ENCODE measurements at places on chromosomes 6 and 20.

GRCh38 chr6:17200395-17200794, 80.8 kb upstream of the RBM24 start:
- no peak for DNase-seq

DNA sequence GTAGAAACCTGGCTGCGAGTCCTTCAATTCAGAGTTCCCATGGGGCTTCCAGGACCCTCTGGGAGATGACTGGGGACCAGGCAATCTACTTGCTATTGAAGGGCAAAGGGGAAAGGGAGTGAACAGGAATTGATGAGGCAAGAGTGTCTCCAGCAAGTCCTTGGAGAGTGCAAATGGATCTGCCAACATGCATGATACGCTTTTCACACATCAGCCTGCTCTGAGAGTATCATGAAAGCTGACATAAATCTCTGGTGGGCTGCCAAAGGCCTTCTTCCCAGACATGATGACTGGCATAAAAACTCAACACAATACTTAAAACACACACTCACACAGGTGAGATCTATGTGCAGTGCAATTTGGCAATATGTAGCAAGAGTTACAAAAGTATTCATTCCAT, 759.1 kb downstream of the PTPRT start:
- DNase-seq, result no peak

GRCh38 chr6:12916006-12916405, 199.4 kb downstream of the PHACTR1 start:
- DNase-seq, result no peak

- DNase-seq, result no peak
These were observed 195.9 kb downstream of the TENT5A start for GRCh38 chr6:81556551-81556950.

DNA sequence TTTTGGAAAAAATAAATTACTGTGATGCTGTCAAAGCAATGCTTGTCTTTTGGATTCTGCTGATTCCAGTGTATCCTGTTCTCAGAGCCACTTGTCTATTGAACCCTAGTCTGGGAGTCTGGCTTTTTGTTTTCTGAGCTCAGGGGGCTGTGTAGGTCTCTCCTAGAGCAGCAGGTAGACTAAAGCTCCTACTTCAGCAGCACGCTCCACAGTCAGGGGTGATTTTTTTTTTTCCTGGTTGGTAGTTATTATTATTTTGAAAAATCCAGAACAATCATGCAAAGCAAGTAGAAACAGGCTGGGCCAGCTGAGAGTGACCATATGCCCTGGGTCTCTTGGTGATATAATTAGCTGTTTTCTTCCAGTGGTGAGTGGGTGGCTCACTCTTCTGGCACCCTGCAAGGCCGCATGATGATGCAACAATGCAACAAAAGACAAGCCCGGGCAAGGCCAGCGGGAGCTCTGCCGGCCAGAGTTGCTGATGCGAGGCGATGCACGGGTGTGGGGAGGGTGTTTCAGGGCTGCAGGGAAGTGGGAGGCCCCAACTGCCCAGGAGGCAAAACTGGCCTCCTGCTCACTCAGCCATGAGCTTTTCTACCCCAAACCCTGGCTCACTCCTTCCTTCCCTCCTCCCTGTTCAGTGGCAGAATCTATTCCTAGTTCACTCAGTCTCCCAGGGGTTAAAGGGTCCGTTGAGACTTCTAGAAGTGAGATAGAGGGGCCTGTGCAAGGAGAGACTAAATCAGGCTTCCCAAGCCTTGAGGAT, 11.5 kb upstream of the CDKN1A start:
- peak; percentile 67 for DNase-seq

GRCh38 chr6:110874880-110875547, 429 bp downstream of the AMD1 start:
- no peak for DNase-seq

DNA sequence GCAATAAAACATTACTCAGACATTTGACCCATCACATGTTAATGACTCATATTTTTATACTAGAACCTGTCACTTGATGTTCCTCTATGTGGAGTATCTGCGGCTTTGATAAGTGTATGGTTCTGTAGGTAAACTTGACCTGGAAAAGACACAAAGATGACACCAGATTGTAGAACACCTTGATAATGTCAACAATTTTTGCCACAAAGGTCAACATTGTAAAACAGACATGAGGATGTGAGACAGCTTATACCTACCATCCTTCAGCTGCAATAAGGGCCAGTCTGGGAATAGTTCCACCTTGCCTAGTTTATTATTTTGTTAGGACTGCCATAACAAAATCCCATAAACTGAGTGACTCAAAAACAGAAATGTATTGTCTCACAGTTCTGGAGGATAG, 202.4 kb downstream of the LMBRD1 start:
- no peak for DNase-seq

DNA sequence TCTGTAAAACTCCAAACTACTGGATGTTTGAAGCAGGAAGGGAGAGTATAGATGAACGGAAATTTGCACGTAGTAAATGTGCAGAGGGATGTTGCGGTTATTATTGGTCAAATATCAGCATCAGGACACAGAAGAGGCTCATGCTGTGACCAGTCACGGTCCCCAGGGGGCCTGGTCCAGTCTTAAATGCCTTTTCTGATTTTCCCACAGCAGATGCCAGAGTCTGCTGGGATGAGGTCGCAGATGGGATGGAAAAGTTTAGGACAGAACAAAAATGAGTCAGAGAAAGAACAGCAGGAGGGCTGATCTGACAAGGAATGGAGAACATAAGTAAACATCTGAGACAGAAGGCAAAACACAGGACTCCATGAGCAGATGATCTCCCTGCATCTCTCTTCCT, 11.7 kb upstream of the SIRPG start:
- DNase-seq, result no peak

- no peak for DNase-seq
These were observed 2.5 kb downstream of the BTN1A1 start for GRCh38 chr6:26502626-26503025.

GRCh38 chr6:115932481-115932880, 128.2 kb downstream of the FRK start:
- no peak for DNase-seq

DNA sequence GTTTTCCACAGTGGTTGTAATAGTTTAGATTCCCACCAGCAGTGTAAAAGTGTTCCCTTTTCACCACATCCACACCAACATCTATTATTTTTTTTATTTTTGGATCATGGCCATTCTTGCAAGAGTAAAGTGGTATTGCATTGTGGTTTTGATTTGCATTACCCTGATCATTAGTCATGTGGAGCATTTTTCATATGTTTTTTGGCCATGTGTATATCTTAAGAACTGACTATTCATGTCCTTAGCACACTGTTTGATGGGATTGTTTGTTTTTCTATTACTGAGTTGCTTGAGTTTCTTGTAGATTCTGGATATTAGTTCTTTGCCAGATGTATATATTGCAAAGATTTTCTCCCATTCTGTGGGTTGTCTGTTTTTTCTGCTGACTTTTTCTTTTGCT, 820.1 kb downstream of the TENT5A start:
- DNase-seq, result peak; percentile 12

DNA sequence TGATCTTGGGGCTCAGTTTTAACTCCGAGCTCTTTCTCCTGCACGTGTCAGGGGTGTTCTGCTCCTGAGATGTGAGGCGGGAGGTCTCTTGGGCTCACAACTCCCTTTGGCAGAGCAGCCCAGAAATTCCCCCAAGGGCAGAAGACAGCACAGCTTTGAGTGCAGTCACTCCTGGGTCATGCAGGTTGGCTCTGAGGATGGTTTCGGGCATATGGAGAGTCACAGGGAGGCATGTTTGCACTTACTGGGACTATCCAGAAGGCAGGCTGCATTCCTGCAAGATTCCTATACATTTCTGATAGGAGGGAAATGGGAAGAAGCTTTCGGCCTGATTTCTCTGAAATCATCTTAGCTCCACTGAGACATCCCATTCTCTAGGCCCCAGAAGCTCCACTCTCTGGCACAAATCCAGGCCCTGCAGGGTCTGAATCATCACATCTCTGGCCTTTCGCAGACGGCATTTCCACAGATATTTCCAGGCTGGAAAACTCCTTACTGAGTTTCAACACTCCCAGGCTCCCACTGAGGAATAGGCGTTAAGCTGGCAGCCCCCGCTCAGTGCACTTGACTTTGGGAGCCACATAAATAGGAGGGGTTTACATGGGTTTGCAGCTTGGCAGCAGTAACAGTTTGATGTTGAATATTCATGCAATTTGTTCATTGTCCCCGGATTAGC, 39.7 kb downstream of the AGPAT4 start:
- DNase-seq, result peak; percentile 75

DNA sequence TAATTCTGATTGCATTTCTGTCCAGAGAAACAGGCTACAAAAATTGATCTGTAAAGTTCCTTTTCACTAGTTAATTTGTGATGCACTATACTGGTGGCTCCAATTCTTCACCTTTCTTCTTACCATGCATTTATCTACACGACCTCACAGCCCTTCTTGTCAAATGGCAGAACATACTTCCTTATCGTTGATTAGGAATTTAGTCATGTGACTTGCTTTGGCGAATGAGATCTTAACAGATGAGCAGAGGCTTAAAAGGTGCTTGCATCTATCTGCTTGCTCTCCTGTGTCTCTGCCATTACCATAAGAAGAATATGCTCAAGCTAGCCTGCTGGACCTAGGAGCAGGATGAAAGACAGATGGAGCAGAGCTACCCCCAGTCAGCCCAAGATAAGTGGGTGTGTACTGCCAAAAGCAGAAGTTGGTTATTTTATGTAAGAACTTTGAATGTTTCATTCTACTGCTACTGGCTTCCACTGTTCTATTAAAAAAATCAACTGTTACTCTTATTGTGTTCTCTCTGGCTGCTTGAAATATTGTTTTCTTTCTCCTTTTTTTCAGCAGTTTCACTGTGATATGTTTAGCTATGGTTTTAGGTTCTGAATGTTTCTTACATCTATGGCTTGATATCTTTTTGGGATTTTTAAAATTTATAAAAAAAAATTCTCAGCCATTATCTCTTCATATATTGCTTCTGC, 40.2 kb upstream of the RBM24 start:
- DNase-seq, result no peak

GRCh38 chr6:110137924-110138887, 41.3 kb downstream of the WASF1 start:
- no peak for DNase-seq

GRCh38 chr20:46270977-46271744, 37.1 kb downstream of the CDH22 start:
- no peak for DNase-seq

GRCh38 chr20:32967961-32968457, 36.2 kb downstream of the SUN5 start:
- DNase-seq, result no peak

- DNase-seq, result no peak
These were observed 94.4 kb downstream of the MKKS start for GRCh38 chr20:10339609-10340008.

- DNase-seq, result no peak
These were observed 154.9 kb downstream of the FARS2 start for GRCh38 chr6:5416250-5416649.

- no peak for DNase-seq
These were observed 1.2 kb downstream of the CDC40 start for GRCh38 chr6:110181131-110182030.

DNA sequence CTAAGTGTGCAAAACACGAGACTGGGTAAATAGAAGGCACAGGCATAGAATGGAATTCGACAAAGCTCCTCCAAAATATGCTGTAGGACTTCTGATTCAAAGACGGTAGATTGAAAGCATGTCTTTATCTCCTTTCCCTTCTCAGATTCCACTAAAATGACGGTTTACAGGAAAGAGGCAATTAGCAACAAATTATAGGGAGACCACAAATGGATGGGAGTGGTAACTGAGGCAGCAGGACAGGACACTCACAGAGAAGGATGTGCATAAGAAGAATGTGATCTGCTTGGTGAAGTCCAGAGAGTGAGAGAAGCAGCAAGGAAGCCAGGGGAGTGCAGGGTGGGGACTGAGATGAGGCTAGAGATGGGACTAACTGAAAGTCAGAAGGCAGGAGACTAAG, 113.4 kb upstream of the MRPS10 start:
- no peak for DNase-seq

GRCh38 chr6:33589731-33590530, 9.9 kb upstream of the BAK1 start:
- no peak for DNase-seq

GRCh38 chr6:107264357-107264840, 149.1 kb upstream of the BEND3 start:
- no peak for DNase-seq

- DNase-seq, result no peak
These were observed 71.9 kb upstream of the CNR1 start for GRCh38 chr6:88238065-88238464.

DNA sequence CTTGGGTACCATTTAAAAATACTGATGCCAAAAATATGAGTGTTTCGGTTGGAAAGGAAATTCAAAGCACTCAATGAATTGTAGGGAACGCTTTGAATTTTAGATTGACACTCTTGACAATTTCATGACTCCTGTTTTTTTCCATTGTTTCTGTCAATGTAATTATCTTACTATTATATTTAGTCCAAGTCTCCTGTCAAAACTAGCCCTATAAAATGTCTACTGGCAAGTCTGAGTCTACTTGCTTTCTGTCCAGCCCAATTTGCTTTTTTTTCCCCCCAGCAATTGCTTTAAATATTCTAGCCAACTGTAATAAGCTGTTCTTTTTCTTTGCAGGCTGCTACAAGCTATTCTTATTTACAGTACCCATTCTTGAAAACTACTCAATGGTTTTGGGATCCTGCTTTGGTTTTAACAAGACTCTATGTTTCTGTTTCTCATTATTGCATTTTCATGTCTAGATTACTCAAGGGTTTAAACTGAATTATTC, 1103.9 kb upstream of the GJE1 start:
- no peak for DNase-seq

All from AG04449 (cell line).